ENCODE measurements at places on chromosomes 1 and 21.
A peak's percentile ranks its signal among the peaks of the same experiment; 100 is the strongest.

DNA sequence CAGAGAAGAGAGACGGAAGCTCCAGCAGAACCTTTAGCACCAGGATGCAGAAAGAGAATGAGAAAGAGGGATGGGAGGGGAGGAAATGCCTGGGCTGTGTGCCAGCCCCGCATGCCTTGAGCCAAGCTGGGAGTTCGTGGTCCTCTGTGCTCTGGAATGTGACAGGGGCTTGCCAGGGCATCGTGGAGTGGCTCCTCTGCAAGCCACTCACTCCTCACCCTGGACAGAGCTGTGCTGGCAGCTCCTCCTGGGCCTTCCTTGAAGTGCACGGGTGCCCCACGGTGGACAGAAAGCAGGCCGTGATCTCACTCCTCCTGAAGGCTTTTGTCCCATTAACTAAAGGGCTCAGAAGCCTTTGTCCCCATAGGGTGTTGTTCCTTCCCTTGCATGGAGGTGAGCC, 34.8 kb upstream of the PRELP start:
- DNase-seq: peak; percentile 45

DNA sequence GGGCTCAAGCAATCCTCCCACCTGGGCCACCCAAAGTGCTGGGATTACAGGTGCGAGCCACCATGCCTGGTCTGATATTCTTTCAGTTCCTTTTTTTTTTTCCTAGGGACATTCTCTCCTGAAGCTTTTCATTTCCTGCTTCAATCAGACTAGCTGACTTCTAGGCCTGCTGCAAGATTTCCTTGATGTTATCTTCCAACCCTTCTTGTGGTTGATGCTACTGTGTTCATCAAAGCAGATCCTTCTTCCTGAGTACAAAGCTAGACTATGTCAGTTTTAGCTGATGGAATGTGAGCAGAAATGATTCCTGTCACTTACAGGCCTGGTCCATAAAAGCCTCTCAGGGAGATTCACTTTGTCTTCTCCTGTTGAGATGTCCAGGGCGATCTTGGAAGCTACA, 146.4 kb downstream of the CDC7 start:
- no peak for DNase-seq

- no peak for DNase-seq
Measured at GRCh38 chr1:243244432-243244841, 10.6 kb downstream of the CEP170 start.

DNA sequence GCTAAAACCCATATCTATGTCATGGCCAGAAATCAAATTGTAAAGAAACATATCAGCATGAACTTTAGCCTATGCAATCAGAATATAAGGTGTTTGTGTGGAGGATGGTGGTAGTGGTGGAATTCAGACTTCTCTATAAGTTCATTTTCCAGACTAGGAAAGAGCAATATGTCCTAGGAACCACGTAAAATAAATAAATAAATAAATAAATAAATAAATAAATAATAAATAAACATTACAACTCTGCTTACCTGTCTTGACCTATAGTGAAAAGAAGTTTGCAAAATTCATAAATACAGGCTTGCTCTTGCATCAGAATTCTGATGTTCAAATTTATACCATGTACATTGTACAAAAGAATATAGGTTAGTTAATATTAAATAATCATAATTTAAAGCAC, 1382.6 kb upstream of the ADGRL2 start:
- no peak for DNase-seq

GRCh38 chr21:44949779-44950198, 10.0 kb downstream of the SLX9 start:
- peak; percentile 90 for DNase-seq

- no peak for DNase-seq
Measured at GRCh38 chr1:25685211-25685750, 68.7 kb downstream of the MAN1C1 start.

DNA sequence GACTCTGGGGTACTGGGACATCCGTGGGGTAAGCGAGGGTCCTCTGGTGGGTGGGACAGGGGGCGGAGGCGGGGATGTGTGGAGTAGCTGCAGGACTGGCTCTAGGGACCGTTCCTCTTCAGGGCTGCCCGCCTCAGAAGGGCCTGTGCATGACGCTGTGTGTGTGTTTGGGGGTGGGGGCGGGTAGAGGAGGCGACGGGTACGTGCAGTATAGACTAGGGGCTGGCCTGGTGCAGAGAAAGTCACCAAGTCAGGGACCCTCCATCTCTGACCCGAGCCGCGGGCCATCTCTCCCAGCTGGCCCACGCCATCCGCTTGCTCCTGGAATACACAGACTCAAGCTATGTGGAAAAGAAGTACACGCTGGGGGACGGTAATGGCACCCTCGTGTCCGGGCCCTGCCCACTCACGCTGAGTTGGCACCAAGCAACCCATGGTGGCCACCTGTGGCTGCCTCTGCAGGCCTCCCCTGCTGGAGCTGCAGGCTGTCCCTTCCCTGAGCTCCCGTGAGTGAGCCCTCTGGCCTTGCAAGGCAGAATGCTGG, 342 bp downstream of the GSTM5 start:
- no peak for DNase-seq
